ENCODE measurements at places on chromosomes 3 and 15.

DNA sequence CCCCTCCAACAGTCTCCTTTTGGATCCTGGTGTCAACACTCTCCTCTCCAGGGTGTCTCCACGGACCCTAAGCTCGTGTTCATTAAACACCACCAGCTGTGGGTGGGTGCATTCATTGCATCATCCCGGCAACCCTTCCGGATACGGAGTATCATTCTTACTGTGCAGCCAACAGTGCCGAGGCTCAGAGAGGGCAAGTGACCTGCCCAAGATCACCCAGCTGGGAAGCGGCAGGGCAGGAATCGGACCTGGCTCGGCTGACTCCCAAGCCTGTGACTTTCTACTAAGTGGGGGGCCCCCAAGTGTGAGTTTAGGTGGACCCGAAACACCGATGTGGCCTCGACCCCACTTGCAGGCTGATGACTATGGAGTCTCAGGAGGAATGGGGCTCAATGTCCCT is 20.4 kb downstream of the H1-8 start:
- no peak for DNase-seq

DNA sequence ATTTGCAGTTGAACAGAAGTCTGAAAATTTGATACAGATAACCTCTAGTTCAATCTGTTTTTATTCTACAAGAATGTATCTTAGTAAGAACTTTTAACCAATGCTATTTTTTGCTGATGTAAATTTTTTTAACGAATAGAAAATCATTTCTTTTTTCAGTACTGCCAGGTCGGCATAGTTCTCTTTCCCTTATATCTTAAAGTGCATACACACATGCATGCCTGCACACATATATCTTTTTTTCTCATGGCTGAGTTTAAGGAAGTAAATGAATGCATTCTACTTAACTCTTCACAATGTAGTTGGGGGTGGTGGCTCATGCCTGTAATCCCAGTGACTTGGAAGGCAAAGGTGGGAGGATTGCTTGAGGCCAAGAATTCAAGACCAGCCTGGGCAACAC is 48.4 kb downstream of the BLM start:
- DNase-seq, result no peak

DNA sequence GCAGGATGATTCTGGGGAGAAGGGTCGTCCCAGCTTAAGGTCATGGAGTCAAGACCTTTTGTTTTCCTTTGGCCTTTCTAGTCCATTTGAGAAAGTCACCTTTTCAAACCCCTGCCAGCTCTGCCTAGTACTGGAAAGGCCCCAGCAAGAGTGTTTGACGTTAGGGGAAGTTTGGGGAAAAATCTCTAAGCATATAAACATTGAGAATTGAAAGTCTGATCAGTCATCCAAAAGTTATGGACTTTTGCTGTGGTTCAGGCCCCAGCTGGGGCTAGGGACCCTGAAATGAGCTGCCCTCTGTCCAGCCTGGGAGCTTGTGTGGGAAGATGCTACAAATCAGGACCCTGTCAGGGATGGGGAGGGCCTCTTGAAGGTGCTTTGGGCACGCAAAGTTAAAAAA is 21.6 kb downstream of the SLC6A6 start:
- DNase-seq, result no peak

- no peak for DNase-seq
Observed at GRCh38 chr3:176119826-176120225, 1077.5 kb downstream of the TBL1XR1 start.

DNA sequence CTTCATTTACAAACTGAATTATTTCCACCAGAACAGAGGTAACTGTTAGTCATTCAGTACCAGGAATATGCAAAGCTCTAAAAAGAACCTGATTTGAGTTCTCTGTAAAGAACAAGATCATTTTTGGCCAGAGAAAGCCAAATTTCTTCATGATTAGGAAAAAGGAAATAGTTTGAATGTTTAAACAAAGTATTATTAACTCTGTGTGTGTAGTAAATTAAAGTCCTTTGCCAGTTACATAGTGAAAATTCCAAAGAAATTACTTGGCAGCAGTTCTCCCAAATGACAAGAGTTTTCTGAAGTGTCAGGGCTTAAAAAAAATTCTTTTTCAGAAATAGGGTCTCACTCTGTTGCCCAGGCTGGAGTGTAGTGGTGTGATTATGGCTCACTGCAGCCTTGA is 24.5 kb downstream of the QTRT2 start:
- no peak for DNase-seq

GRCh38 chr3:69724722-69725435 is 14.4 kb upstream of the MITF start:
- no peak for DNase-seq

DNA sequence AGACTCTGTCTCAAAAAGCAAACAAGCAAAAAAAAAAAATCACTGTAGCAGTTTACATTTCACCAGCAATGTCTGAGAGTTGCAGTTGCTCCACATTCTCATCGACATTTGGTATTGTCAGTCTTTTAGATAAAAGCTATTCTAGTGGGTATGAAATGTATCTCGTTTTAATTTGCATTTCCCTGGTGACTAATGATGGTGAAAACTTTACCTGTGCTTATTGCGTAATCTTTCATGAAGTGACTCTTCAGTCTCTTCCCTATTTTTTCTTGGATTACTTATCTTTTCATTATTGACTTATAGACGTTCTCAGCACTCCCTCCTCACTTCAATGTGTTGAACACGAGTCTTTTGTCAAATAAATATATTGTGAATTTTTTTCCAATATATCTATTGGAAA is 37.2 kb upstream of the CLSTN2 start:
- DNase-seq, result no peak

DNA sequence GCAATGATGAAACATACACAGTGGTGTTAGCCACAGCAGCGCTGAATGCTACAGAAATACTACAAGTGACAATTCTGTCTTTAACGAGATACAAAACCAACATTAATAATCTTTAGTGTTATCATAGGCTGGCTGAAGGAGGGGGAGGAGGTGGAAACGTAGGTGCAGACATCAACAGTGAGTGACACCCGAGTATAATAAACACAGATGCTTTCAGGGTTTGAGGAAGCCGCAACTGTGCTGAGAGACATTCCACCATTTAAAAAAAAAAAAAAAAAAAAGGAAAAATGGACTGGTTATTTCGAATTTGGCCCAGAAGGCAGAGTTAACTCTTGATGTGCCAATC is 4.3 kb upstream of the IGDCC3 start:
- no peak for DNase-seq

DNA sequence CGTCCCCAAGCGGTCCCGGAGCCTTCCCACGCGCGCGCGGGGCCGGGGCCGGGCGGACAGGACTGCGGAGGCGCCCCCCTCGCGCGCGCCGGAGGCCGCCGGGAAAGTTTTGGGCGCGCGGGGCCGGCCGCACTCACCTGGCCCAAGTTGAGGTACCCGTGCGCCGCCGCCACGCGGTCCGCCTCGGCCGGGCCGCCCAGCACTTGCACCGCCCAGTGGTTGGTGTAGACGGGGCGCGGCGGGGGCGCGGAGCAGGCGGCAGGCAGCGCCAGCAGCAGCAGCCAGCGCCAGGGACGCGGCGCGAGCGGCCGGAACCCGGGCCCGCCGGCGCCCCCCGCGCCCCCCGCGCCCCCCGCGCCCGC is 289 bp downstream of the PCSK6 start:
- no peak for DNase-seq

DNA sequence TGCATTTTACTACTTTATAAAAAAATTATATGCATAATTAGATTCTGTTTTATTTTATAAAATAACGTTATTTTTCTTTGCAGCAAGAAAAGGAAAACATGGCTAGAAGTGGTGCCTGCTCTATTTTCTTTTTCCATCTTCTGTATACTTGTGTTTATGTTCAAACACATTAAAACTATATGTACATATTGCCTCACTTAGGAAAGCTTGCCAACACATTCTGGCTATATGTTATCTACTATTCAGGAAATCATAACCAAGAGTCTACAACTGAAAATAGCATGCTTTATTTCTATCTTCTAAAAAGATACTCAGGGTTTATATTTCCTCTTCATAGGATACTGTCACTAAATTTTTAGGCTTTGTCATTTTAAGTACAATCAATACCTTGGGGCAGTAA is 90.2 kb upstream of the KCNMB2 start:
- no peak for DNase-seq

GRCh38 chr3:53067567-53067966 is 21.7 kb upstream of the SFMBT1 start:
- no peak for DNase-seq

GRCh38 chr15:66229790-66230465 is 23.6 kb downstream of the MEGF11 start:
- DNase-seq, result no peak

GRCh38 chr3:52070724-52071621 is 14.6 kb upstream of the DUSP7 start:
- no peak for DNase-seq

DNA sequence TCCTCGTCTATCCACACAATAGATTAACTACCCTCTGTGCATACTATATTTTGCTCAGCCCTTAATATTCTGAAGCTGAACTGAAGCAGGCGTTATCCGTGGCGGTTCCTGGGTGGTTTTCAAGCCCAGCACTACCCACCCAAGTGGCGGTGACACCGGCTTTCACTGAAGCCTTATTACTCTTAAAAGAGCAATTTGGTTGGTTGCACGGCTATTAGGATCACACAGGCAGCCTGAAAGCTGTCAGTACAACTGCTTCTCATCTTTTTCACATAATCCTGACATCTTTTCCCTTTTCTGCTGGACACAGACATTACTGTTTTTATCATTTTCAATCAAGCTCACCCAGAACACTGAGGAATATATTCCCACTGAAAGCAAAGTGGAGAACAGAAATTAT is 525.3 kb upstream of the ZNF717 start:
- DNase-seq, result no peak

DNA sequence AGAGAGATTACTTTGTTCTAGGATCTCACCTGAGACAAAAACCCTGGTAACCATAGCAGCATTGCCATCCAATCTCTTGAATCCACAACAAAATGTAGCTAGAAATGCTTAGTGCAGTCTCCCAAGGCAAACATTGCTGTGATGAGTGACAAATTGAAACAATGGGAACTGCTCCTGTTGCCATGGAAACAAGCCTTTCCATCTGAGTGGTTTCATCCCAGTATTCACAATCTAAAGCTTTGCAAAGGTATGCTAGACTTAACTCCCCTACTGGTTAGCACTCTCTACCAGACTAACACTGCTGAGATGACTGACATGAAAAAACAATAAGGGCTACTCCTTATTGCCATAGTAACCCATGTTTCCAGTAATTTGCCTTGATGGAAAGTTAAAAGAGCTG is 172.6 kb upstream of the CNTN3 start:
- DNase-seq, result no peak

DNA sequence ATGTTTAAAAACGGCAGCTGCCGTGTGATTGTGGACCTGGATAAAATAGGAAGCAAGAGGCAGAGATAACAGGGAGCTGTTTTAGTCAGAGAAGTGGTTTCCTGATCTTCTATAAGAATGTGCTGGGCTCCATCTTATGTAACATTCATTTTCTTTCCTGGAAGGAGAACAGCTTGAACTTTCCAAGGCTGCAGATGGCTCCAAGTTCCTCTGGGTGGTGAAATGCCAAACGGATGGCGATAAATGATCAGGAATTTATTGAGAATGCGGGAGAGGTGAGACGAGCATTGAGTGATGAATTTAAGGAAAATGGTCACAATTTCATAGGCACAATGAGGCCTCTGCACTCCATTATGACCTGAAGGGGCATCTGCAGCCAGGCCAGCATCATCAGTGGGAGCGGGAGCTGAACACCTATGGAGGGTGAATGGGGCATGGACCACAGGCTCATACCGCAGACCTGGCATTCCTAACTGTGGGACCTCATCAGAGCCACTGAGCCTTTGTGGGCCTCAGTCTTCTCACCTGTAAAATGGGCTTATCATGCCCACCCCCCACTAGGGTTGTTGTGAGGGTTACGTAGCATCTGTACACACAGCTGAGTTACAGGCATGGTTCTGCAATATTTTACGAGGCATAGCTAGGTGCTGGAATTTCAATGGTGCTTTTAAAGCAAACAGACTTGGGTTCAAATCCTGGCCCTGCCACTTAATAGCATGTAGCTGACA is 17.1 kb downstream of the MGLL start:
- no peak for DNase-seq

DNA sequence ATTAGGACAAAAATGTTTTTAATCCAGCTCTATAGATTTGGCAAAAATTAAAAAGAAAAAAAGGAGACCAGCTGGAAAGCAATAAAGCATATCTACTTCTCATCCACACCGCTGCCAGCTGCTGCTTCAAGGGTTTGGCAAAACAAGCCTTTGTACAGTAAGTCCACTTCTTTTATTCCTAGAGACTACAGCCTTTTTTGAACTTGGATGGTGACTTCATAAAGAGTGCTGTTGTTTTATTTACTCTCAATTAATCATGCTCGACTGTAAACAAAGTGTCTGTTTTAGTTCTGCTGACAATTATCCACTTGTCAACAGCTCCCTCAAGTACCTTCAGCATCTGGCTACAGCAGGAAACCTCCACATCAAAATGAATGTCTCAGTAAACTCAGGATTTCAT is 12.3 kb upstream of the FOXB1 start:
- DNase-seq, result no peak

DNA sequence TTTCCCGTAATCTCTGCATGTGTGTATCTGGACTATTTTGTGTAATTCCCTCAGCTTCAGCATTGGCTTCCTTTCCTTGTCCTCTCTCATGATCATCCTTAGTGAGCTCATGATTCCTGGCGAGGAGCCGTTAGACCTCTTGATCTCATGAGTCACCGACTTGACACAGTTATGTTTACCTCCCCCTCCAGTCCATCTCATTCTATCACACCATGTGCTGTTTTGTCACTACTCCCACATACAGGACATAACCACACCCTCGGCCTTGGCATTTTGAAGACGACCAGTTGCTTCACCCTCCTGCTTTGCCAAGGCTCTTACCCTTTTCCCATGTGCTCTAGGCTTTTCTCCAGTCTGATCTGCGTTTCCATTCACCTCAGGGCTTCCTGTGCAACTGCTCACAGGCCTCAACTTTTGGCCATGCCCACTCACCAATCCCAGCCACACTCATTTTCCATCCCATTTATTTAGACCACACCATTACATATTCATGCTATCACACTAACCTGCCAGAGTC is 41.5 kb downstream of the CP start:
- peak; percentile 94 for DNase-seq

Measured in amniotic stem cell (primary cell).